ENCODE measurements at places on chromosomes 7 and 10. TPM values are rescaled to one million over a fixed set of nuclear protein-coding genes. Genes with fewer than 3 reads are reported as not detected.

DNA sequence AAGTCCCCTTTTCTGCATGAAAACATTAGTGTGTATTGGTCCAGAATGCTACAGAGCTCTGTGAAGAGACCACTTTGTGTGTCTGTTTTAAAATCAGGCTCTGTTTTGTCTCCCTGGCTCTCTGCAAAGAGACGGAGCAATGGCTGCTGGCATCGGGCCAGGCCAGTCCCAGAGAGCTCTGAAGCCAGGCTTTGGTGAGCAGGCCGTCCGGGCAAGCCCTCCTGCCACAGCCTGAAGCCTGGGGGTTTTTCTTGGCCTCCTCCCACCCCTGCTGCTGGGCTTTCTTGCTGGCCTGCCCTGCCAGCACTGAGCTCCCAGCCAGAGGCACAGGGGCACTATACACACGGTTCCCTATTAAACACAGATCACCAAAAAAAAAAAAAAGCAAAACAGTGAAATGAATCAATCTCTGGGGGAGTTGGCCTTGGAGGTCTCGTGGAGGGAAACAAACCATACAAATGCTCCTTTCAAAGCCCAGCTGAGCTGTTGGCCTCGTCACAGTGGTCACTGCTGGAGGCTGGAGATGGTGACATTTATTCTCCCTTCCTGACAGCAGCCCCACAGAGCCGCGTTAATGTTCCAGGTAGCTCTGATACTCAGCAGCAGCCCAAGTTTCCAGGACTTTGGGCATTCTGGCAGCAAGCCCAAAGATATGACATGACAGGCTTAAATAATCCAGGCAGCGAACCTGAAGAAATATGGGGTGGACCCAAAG, 237.2 kb downstream of the TCF7L2 start:
- peaks cover 7% of the 10 kb centered on the region for H3K4me1 ChIP-seq
- no peaks in the 10 kb centered on the region for H3K36me3 ChIP-seq
- H3K27me3 ChIP-seq, result no peaks in the 10 kb centered on the region
- no peak overlapping the region for H3K27ac ChIP-seq

DNA sequence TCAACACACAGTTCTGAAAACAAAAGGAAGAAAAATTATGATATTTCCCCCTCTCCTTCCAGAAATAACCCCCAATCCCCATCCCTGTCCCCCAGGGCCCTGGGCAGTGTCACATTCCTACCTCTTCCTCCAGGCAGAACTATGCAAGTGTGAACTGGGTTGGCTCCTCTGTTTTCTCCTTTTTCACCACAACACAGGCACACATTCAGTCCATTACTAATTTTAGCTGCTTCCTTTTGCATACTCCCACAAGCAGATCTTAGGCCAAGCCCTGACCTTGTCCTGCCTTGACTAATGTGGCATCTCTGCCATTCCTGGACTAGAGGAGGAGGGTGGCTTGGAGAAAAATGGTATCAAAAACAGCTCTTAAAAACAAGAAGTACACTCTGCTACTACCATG, 208.1 kb downstream of the HDAC9 start:
- H3K4me1 ChIP-seq, result no peaks in the 10 kb centered on the region
- no peak overlapping the region for H3K4me3 ChIP-seq
- no peaks in the 10 kb centered on the region for H3K36me3 ChIP-seq
- no peak overlapping the region for H3K27ac ChIP-seq

DNA sequence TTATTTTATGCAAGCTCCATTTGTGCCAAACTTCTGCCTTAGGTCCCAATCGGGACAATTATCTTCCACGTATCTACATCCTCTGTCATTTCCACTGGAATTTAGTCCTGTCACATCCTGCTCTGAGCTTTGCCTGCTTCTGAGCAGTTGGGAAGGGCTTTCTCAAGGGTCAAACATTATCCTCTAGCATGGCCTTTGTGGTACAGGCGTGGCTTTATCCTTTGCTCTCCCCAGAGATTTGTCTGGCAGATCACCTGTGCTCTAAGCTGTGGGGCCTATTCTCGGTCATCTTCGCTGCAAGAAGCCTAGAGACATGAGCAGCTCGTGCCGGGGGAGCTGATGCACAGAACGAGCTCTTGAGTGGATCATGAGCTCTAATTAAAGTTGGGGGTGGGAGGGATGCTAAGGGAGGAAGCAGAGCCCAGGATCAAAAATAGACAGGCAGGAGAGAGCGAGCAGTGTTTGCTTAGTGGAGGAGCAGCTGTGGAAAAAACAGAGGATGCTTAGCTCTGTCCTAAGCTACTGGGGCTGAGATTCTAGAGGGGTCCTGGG, 19.8 kb upstream of the TMEM273 start:
- no peaks in the 10 kb centered on the region for H3K36me3 ChIP-seq
- H3K27me3 ChIP-seq, result no peaks in the 10 kb centered on the region
- H3K27ac ChIP-seq, result no peak overlapping the region
- H3K4me1 ChIP-seq, result no peaks in the 10 kb centered on the region
- DNase-seq, result no peak

- DNase-seq, result no peak
- no peak overlapping the region for H3K4me3 ChIP-seq
- no peaks in the 10 kb centered on the region for H3K27me3 ChIP-seq
- peaks cover 17% of the 10 kb centered on the region for H3K4me1 ChIP-seq
These were observed 64.7 kb downstream of the ZNF277 start for GRCh38 chr7:112271162-112271561.

GRCh38 chr7:140342727-140343514, 55.4 kb downstream of the SLC37A3 start:
- DNase-seq, result peak; percentile 27
- H3K27ac ChIP-seq, result no peak overlapping the region
- H3K4me1 ChIP-seq, result no peaks in the 10 kb centered on the region
- no peaks in the 10 kb centered on the region for H3K36me3 ChIP-seq
- H3K27me3 ChIP-seq, result no peaks in the 10 kb centered on the region
- H3K4me3 ChIP-seq, result no peak overlapping the region

GRCh38 chr10:3865565-3865964, 80.6 kb upstream of the KLF6 start:
- H3K4me1 ChIP-seq, result no peaks in the 10 kb centered on the region
- no peaks in the 10 kb centered on the region for H3K36me3 ChIP-seq
- H3K4me3 ChIP-seq, result no peak overlapping the region
- H3K27me3 ChIP-seq, result no peaks in the 10 kb centered on the region

DNA sequence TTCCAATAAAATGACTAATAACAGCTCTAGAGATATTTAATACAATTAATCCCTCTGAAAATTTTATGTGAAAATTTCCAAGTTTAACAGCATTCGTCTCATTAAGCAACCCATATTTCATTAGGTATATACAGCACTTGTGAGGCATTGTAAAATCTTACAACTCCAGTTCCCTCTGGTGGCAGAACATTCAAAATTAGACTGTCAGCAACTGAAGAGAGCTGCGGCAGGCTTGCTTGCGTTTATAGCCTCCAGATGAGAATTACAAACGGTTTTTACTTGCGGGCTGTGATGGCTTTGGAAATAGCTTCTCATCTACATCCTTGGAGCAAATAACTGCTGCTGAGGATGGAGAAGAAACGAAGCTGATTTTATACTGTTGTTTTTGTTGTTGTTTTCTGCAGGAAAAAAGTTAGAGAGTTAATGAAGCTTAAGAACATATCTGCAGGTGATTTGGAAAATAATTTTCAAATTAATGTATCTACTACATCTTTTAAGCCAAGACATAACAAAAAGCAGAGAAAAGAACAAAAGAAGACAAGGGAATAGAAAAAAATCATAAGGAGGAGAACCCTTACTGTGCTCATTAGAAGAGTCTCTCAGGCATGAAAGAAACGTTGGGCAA, 171.3 kb downstream of the MAGI2 start:
- H3K27me3 ChIP-seq, result no peaks in the 10 kb centered on the region
- no peaks in the 10 kb centered on the region for H3K36me3 ChIP-seq
- DNase-seq, result peak; percentile 54
- no peak overlapping the region for H3K27ac ChIP-seq
- H3K4me3 ChIP-seq, result no peak overlapping the region

GRCh38 chr10:46223064-46223480, 63.7 kb upstream of the ANTXRL start:
- no peaks in the 10 kb centered on the region for H3K4me1 ChIP-seq
- no peak for DNase-seq

GRCh38 chr10:78545756-78546155, 512.1 kb downstream of the RPS24 start:
- peaks cover 27% of the 10 kb centered on the region for H3K4me1 ChIP-seq
- H3K27me3 ChIP-seq, result no peaks in the 10 kb centered on the region
- no peak overlapping the region for H3K4me3 ChIP-seq

- no peaks in the 10 kb centered on the region for H3K36me3 ChIP-seq
- H3K27ac ChIP-seq, result no peak overlapping the region
- DNase-seq, result peak; percentile 89
These were observed 1090.1 kb downstream of the KCNMA1 start for GRCh38 chr10:76547352-76547972.

Gene GPR15LG
- total RNA-seq, result not detected

Gene CLDN3
- total RNA-seq, result not detected

Gene OPN1SW
- total RNA-seq, result not detected

Gene TAS2R41
- total RNA-seq, result not detected

Gene MCMBP
- 34.8 TPM for total RNA-seq

Gene GRID2IP
- 0.11 TPM for total RNA-seq
